Glomerular endothelial cell (primary cell): ENCODE measurements at places on chromosomes 5 and 9. TPM values are rescaled to one million over a fixed set of nuclear protein-coding genes. Genes with fewer than 3 reads are reported as not detected.

GRCh38 chr9:126336736-126337325 is 10.2 kb downstream of the MVB12B start:
- DNase-seq, result no peak

DNA sequence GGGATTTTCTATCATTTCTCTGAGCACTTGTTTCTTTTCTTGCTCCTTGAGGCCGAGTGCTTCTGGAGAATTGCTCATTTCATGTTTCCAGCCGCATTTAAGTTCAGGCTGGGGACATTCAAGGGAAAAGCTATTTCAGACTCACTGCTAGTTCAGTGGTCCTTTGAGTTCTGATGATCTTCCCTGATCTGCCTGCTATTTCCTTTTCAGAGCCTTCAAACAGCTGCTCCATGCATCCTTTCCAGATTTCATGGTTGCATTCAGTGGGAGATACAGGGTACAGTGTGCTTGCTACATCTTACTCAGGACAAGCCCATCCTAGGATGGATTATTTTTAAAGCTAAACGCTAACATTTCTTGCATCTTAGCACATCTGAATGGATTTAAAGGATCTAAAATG is 14.7 kb downstream of the NDUFS4 start:
- DNase-seq, result no peak

- DNase-seq, result no peak
These were observed 34.4 kb upstream of the SARDH start for GRCh38 chr9:133772581-133772980.

PCDHA9 gene
- 0.06 and 0.19 TPM in 2 replicates for total RNA-seq

DNA sequence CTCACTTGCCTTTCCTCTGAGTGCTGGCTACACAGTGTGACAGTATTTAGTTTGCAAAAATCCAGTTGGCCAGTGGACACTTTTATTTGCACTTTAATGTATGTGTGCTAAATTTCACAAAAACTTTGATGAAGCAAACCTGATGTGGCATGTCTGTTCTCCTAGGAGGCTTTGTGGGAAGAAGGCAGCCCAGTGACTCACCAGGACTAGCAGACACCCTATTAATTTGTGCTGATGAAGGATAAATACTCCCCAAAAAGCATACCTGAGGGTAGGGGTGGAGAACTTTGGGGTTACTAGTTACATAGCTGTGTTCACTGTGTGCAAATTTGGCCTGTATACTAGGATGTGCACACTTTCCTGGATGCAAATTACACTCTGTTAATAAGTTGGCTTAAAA is 39.3 kb upstream of the IPPK start:
- no peak for DNase-seq

- no peak for DNase-seq
These were observed 31.7 kb upstream of the GAS1 start for GRCh38 chr9:86978922-86979474.

MEIKIN gene
- not detected in 2 replicates for total RNA-seq

WDR36 gene
- total RNA-seq, result 26.3 and 28.0 TPM in 2 replicates

DNA sequence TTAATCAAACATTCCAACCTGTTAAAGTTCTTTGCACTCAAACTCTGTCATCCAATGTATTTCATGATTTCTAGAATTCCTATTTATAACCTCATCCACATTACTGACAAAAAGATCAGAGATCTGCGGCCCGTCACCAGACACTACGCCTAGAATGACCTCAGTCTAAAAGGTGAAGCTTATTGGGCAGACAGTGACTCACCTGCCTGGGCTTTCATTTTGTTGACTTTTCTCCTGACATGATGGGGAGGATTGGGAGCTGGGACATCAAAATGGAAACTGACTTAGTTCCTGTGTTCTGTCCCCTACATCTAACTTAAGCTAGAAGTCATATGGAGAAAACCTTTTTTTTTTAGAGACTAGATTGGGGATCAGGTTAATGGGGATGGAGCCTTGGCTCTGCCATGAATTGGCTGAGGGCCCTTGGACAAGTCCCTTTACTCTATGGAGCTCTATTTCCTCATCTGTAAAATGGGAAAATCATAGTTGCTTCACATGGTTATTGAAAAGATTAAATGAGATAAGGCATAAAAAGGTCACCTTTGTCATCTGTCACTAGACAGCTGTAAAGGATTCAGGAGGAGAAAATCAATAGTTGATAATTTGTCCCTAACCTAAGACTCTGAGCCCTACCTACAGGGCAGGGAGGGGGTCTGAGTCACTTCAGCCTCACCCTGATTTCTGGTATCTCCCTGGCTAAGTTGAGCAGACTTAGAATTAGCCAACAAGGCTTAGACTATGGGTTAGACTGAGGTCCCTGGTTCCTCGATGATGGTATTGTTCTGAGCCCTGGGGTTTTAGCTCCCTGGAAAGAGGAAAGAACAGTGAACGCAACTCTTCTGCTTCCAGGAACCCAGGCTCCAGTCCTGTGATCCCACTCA is 224.8 kb upstream of the TBC1D2 start:
- no peak for DNase-seq

GRCh38 chr9:29965834-29966233 is 2392.6 kb upstream of the C9orf72 start:
- DNase-seq, result no peak

GRCh38 chr5:160456480-160457177 is 35.0 kb downstream of the PTTG1 start:
- DNase-seq, result no peak

TLX3 gene
- total RNA-seq, result not detected in 2 replicates
